ENCODE measurements at places on chromosomes 3 and 15.

- DNase-seq = peak; percentile 37
These were observed 60.3 kb downstream of the CMSS1 start for GRCh38 chr3:99878005-99878404.

- no peak for DNase-seq
These were observed 188.0 kb downstream of the PEX5L start for GRCh38 chr3:179848711-179849110.

DNA sequence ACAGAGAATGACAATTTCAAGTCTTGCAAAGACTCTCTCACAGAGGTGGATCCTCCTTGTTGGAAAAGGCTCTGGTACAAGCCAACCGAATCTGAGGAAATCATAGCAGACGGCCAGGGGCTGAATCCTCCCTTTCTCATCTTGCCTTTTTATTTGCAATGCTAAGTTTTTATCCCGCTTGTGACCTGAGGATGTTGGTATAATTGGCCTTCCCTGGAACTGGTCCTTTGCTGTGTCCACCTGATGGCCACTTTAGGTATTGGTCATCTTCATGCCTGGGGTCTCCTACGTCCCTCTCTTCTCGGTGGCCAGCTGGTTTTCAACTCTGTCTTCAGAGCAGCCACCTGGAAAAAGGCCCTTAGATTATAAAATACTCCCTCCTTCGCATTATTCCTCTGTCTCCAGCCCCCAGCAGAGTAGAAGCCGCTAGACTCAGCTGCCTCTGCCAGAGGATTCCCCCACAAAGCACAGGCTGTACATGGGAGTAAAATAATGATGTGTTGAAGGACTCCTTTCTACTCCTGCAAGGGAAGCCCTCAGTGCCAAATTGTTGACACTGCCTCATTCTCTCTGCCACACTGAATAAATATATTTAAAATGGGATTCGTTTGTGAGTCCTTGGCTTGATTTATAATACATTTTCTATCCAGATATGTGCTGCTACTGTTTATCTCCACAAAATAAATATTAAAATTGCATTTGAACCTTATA is 208.9 kb upstream of the CFAP20DC start:
- DNase-seq = no peak

DNA sequence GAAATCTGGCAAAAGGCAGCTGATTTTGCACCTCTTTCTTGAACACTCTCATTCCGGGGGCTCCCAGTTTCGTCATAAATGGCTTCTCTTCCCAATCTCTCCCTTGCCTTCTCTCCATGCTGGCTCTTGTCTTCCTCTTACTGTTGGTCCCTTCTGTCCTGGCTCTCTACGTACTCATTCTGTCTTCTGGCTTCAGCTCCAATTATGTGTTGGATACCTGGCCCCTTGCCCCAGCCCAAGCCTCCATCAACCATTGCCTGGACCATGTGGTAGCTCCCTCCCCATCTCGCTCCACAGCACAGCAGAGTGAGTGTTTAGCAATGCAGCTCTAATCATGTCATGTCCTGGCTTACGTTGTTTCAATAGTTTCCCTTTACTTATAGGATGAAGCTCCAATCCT is 21.7 kb upstream of the KY start:
- no peak for DNase-seq

GRCh38 chr3:36393563-36393962 is 13.3 kb downstream of the STAC start:
- no peak for DNase-seq

- no peak for DNase-seq
These were observed 15.0 kb downstream of the PRR23E start for GRCh38 chr3:127207727-127208482.

DNA sequence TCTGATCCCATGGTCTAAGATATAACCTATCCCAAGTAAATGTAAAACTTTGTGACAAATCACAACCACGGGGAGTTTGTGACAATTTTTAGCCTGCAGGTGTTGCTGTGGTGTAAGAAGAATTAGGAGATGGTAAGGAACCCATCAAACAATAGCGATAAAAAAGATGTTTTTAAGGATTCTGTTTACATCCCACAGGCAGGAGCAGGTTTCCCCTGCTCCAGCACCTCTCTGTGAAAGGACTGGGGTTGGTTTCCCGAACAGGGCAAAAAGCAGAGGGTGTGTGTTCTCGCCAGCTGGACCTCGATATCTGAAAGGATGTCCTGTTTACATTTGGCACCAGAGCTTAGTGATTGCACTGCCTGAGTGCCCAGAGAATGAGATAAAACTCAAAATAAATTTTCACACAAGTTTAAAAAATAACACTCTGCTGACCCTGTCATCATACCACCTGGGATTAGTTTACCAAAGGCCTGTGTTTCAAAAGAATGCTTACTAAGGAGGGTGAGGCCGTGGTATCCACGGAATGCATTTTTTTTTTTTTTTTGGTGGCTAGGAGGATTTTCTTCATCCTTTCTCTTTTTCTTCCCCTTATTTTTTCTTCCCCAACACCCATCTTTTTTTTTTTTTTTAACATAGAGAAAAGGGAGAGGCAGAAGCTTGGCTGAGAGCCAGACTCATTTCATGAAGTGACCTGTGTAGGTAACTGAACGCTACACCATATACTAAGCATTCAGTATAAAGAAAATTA is 151.8 kb upstream of the DPH6 start:
- DNase-seq = no peak

DNA sequence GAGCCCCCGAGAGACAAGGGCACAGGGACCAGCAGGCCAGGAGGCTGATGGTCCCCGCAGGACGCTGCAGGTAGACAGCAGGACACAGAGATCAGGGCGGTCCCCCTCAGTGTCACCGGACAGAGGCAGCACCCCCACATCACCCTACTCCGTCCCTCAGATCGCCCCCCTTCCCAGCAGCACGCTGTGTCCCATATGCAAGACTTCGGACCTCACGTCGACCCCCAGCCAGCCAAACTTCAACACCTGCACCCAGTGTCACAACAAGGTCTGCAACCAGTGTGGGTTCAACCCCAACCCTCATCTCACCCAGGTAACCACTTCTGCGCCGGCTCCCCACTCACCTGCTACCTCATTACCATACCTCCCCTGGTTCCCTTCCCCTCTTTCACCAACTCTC is 49.1 kb upstream of the APEH start:
- DNase-seq = no peak

DNA sequence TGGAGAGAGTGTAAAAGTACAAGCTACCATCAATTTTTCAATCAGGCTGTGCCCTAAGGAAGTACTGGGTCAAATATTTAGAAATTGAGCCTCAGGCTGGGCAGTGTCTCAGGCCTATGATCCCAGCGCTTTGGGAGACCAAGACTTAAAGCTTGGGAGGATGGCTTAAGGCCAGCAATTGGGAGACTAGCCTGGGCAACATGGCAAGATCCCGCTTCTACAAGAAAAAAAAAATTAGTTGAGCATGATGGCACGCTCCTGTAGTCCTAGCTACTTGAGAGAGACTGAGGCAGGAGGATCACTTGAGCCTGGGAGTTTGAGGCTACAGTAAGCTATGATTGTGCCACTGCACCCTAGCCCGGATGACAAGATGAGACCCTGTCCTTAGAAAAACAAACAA is 2.0 kb upstream of the UBP1 start:
- no peak for DNase-seq

- no peak for DNase-seq
These were observed 124.3 kb upstream of the IGF1R start for GRCh38 chr15:98523912-98524662.

GRCh38 chr15:77181305-77182074 is 110.6 kb upstream of the TSPAN3 start:
- peak; percentile 1 for DNase-seq

- no peak for DNase-seq
These were observed 2.7 kb downstream of the TYRO3 start for GRCh38 chr15:41561777-41562145.

DNA sequence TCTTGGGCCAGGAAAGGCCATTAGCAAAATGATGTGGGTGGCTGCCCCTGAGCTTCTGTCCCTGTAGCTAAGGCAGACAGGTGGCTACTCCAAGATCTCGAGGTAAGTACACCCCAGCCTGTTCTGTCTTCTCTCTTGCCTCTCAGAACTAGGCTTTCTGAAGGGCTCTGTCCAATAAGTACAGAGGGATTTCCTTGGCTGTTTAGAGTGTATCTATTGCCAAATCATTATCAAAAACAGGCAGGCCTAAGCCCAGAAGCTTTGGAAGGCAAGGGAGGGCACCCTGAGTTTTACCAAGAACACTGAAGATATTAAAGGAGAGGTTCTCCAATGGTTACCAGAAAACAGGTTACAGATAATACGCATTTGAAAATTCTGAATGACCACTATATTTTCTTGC is 156.6 kb downstream of the MYRIP start:
- DNase-seq = no peak

DNA sequence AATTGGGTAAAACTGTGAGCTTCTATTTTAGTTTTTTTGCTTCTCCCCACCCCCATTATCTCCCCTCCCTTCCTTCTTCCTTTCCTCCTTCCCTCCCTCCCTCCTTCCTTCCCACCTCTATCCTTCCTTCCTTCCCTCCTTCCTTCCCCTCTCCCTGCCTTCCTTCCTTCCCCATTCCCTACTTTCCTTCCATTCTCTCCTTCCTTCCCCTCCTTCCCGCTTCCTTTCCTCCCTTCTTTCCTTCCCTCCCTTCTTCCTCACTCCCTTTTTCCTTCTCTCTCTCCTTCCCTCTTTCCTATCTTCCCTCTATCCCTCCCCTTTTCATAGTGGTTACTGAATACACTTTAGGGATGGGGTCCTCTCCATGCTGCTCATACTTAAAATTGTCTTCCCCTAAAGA is 40.4 kb upstream of the C3orf22 start:
- DNase-seq = no peak

DNA sequence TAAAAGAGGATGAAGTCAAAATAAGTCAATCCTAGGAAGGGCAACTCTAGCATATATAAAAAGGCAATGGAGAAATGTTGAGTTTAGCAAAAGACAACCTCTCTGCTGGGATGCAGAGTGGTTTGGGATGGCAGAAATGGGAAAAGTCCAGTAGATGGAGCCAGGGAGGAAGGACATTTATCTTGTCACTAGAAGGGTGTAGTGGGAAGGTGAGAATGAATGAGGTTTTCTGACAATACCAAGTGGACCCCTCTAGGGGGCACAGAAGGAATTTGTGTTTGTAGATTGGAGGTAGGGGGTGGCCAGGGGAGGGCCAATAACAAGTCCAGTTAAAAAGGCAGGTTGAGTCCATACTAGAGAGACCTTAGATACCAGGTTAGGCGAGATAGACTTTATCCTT is 80.0 kb downstream of the THSD4 start:
- DNase-seq = no peak

DNA sequence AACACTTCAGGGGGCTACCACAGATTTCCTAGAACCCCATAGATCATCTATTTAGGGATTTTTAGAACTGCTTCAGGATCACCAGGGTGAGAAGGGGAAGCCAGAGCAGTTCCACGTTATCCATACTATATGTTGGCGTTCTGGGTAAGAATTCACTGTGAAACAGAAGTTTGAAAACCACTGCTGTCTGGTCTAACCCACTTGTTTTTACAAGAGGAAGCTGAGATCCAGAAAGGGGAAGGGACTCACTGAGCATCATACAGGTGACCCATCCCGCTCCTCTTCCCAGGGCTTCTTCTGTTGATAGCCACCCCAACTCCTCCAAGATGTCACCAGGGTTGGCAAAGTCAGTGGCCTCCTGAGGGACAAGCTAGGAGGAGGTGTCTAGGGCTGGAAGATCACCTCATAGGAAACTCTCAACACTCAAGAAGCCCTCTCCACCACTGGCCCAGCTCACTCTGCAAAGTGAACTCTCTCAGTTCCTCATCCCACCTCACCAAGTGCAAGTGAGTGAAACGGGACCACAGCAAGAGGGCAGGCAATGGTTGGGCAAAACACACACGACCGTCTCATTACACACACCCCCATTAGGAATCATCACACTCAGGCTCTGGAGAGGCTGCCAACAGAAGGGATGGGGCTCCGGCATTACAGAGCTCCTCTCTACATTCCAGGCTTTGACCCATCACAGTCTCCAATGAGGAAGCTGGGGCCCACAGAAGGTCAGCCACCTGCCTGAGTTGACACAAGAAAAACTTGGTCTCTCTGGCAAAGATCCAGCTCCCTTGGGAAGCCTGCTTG is 1.8 kb downstream of the DAPK2 start:
- DNase-seq = no peak

GRCh38 chr3:177946936-177947335 is 589.3 kb upstream of the KCNMB2 start:
- no peak for DNase-seq

GRCh38 chr3:58507356-58508078 is 15.6 kb downstream of the KCTD6 start:
- no peak for DNase-seq

- no peak for DNase-seq
These were observed 42.2 kb downstream of the C3orf85 start for GRCh38 chr3:109178708-109179107.

DNA sequence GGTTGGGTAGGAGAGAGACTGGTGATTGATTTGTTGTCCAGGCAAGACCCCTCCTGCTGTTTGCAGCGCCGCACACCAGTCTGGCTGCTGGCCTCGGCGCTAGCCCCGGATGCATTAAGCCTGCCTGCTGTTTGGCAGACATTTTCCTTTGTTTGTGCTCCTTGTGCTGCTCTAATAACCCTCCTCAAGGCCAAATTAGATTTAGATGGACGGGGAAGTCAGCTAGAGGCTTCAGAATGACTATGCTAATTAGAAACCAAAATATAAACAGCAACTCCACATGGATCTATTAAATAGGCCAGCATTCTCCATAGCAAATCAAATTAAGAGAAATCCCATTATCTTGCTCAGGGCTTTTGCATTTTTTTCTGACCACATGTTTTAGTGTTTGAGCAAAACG is 445.2 kb downstream of the SQOR start:
- DNase-seq = no peak

GRCh38 chr3:126476166-126477060 is 722 bp upstream of the ZXDC start:
- no peak for DNase-seq

DNA sequence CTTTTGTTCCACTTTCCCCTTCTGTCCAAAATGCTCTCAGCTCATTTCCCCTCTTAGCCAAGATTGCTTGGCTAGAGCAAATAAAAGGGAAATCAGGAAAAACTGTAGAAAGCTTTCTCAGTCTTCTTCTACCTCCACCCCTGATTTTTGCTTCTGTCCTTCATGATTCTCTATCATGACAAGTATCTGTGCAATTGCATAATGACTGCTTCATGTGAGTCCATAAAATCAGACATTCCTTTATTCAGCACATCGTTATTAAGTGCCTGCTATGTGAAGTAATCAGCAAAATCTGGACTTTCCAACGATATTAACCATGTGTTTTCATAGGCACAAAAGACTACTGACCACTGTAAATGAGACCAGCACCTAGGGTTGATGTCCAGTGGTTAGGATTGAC is 321.5 kb upstream of the CBLB start:
- no peak for DNase-seq

- no peak for DNase-seq
These were observed 135.1 kb downstream of the TMCO5A start for GRCh38 chr15:38069511-38070011.
